ENCODE measurements at places on chromosomes 4 and X. TPM values are rescaled to one million over a fixed set of nuclear protein-coding genes. Genes with fewer than 3 reads are reported as not detected.
A peak's percentile ranks its signal among the peaks of the same experiment; 100 is the strongest.

- DNase-seq: peak; percentile 55
Measured at GRCh38 chr4:148054275-148054674, 322.4 kb downstream of the ARHGAP10 start.

DNA sequence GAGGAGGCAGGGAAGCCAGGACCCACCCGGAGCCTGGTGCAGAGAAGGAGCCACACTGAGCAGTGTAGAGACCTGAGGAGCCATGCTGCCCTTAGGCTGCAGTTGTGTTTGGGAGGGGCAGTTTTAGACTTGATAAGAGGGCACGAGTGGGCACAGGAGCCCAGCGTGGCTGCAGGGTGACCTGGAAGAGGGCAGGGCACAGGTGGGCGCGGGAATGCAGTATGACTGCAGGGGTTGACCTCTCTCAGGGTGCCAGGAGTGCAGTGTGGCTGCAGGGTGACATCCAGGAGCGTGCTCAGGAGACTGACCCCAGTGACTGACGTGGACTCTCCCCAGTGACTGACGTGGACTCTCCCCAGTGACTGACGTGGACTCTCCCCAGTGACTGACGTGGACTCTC lies 14.6 kb upstream of the WDR1 start:
- no peak for DNase-seq

DNA sequence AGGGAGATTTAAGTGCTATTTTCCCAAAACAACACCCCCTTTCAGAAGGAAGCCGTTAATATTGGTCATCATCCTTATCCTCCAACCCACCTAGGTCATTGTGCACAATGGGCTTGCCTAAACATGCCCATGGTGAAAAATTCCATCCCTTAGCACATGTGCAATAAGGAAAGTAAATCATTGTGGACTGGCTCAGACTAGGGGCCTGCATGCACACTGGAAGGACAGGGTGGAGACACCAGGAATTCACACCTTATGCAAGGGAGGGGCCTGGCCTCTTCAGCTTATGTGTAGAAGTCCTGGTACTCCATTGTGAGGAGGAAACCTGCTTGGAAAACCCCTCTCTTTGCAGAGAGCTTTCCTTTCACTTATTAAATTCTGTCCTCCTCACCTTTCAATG lies 311.4 kb upstream of the NDST4 start:
- no peak for DNase-seq

GRCh38 chrX:149207518-149207917 lies 297.6 kb downstream of the IDS start:
- no peak for DNase-seq

DNA sequence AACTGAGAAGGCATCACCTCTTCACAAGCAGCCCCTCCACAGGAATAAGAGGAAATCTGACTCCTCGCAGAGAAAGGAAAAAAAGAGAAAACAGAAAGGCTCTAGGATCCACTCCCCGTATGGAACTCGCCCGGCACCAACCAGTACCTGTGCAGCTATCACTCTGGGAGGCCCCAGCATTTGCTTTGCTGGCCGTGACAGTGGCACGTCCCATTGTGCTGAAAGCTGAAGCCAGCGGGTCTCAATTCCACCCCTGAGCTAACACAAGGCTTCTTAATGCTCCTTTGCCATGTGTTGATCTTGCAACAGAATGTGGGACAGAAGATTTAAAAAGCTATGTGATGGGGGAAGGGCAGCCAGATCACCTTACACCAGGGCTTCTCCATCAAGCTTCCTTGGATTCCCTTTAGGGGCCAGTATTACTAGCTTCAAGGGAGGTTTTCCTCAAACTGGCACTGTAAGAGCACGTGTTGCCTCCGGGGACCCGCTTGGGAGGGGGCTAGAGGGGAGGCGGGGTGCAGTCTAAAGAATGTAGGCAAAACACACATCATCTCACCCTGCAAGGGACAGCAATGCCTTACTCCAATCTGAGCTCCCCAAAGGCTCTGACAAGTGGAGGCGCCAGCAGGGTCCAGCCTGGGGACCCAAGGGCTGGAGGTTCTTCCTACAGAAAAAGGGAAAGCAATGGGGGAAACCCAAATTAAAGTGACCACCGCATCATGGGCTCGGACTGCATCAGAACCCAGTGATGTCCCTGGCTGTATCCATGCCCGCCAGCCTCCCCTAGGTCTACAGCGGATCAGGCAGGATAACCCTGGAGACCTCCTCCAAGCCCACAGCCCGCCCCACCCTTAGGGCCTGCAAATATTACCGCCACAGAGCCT lies 1.2 kb downstream of the USP46 start:
- peak; percentile 88 for DNase-seq

DNA sequence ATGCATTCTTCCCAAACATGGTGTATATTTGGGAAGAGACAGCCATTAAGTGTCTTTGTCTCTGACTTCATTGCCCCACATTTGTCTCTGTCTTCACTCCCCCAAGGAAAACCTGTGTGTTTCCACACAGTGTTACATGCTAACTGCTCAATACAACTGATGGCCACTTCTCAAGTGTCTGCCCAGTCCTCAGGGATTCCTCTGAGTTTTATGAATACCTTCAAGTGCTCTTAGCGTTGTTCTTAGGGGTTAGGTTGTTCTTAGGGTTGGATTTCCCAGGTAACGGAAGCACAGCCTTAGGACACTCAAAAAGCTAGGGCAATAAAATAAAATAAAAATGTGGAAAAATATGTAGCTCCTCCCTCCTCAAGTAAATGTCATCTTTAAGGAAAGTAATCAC lies 64.7 kb upstream of the PLAC8 start:
- DNase-seq: no peak

The ERAS gene
- not detected for total RNA-seq
